Activated T-helper 1 cell treated with anti-CD3 and anti-CD28 coated beads, Interleukin-12 subunit alpha, Interleukin-12 subunit beta, Interleukin-2, Interleukin-4 antibody, amounts not matched to agents 30 ng/mL and 10 ng/mL and 1 ng/mL, durations not matched to agents 14 hours and 24 hours and 36 hours (primary cell): ENCODE measurements at places on chromosomes 3 and 15.

DNA sequence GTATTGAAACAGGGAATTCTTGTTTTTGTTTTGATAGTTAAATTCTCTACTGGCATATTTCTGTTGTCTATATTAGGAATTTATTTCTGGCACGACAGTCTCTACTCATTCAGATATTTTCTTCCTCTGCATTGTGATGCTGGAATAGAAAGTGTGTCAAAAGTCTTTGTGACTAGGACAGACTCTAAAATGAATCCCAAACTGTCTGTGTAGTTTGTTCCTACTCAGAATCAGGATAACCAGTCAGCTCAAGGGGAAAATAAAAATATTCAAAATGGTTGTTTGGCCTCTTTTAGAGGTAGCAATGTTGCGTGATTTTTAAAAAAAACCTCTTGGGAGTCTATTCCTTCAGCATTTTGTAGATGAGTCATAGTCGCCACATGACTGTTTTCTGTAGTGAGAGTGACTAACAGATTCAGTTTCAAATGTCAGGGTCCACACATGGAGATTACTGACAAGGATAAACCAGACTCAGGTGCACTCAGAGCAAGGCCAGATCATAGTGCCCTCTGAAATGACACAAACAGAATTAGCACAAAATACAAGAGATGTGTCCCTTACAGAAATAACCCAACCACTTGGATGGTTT, 13.1 kb downstream of the SLC7A14 start:
- no peak for DNase-seq

- no peak for DNase-seq
These were observed 171.8 kb downstream of the FEZF2 start for GRCh38 chr3:62201438-62202035.

DNA sequence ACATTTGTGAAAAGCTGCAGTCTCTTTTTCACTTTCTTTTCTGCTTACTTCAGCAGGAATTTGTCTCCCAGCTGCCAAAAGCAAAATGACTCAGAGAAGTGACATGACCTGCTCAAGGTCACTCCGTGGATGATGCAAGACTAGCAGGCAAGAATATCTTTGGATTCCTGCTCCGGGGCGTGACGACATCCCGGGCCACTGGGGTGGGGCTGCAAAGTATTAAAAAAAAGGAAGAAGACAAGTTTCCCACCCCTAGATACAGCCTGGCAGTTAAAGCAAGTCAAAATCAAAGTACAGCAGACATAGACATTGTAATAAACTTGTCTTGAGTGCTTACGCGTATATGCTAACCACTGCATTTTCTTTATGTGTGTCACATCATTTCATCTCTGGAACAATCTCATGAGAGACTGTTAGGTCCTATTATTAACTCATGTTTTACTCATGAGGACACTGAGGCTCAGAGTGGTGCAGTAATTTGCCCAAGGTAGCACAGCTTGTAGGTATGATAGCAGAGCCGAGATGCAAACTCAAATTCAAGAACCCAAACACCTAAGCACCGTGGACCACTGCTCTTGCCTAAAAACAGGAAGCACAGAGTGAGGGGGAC, 485.2 kb upstream of the PROK2 start:
- DNase-seq: no peak

DNA sequence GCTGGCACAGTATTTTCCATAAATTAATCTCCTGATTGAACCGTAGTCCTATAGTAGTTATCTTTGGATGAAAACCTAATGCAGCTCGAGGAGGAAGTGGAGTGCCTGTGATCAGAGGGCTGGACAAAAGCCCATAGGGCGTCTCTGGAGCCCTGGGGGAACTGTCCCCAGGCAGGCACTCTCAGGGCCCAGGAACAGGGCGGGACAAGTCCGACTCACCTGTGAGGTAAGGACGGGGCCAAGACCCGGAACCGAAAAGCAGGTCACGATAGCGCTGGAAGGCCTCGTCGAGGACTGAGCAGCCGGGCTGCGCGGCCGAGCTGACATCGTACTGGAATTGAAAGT, 341 bp downstream of the HEXA start:
- DNase-seq: no peak

DNA sequence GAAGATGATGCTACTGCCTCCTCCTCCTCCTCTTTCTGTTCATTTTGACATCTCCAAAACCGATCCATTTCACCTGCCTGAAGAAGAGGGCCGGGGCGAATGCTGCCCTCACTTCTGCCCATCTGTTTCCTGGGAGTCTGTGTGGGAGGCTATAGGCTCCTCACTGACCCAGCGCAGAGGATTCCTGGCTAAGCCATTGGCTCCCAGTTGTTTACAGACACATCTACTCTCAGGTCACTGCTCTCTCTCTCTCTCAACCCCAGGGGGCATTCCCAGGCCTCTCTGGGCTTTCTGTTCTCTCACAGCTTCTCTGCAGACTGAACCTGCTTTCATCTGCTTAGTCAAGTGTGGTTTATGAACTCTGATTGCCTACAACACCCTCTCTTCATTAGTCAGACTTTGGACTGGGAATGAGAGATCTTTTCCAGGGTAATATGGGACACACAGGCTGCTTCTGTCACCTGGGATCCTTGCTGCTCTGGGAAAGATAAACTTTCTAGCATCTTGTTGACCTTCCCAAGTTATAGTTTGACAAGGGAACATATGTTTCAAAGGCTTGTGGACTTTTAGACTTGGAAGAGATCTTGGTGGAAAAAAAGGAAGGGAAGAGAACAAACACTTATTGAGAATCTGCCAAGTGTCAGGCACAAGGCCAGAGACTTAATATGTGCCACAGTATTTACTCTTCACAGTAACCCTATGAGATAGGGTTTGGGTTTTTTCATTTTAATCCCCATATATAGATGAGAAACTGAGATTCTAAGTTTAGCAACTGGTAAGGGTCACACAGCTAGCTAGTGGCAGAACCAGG, 30.2 kb upstream of the USP3 start:
- DNase-seq: peak; percentile 52

GRCh38 chr3:169365993-169366915, 297.3 kb downstream of the MECOM start:
- no peak for DNase-seq

- peak; percentile 4 for DNase-seq
These were observed 11.5 kb downstream of the ITPR1 start for GRCh38 chr3:4504340-4505261.

GRCh38 chr3:29181149-29181780, 99.6 kb upstream of the RBMS3 start:
- DNase-seq: no peak

GRCh38 chr15:88954431-88955277, 41.5 kb upstream of the MFGE8 start:
- DNase-seq: no peak

GRCh38 chr3:142577696-142578328, 721 bp downstream of the ATR start:
- DNase-seq: no peak

DNA sequence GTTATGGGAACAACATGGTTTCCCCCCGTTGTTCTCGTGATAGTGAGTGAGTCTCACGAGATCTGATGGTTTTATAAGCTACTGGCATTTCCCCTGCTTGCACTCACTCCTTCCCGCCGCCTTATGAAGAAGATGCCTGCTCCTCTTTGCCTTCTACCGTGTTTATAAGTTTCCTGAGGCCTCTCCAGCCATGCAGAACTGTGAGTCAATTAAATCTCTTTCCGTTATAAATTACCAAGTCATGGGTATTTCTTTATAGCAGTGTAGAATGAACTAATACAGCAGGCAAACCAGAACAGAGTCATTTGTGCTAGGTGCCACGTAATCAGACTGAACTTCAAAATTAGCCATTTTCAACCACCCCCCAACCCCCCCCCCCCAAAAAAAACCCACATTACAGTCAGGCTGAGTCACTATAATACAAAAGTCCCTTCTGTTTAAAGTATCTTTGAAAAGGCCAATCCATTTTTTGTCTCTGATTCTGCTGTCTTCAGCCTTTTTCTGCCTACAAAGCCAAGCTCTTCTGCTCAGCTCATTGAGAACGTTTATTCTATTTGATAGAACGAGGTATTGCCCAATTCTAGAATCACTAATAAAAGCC, 4.1 kb downstream of the OR4F6 start:
- no peak for DNase-seq

- no peak for DNase-seq
These were observed 119.2 kb downstream of the SHQ1 start for GRCh38 chr3:72728958-72729467.

GRCh38 chr3:152841131-152841530, 6.2 kb downstream of the P2RY1 start:
- no peak for DNase-seq

DNA sequence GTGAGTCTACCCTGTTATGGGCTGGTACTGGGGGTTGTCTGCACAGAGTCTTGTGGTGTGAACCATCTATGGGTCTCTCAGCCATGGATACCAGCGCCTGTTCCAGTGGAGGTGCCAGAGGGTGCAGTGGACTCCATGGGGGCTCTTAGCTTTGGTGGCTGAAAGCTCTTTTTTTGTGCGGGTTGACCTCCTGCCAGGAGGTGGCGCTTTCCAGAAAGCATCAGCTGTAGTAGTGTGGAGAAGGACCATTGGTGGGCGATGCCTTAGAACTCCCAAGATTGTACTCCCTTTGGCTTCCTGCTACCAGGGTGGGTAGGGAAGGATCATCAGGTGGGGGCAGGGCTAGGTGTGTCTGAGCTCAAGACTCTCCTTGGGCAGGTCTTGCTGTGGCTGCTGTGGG, 602.6 kb downstream of the RSL24D1 start:
- no peak for DNase-seq

DNA sequence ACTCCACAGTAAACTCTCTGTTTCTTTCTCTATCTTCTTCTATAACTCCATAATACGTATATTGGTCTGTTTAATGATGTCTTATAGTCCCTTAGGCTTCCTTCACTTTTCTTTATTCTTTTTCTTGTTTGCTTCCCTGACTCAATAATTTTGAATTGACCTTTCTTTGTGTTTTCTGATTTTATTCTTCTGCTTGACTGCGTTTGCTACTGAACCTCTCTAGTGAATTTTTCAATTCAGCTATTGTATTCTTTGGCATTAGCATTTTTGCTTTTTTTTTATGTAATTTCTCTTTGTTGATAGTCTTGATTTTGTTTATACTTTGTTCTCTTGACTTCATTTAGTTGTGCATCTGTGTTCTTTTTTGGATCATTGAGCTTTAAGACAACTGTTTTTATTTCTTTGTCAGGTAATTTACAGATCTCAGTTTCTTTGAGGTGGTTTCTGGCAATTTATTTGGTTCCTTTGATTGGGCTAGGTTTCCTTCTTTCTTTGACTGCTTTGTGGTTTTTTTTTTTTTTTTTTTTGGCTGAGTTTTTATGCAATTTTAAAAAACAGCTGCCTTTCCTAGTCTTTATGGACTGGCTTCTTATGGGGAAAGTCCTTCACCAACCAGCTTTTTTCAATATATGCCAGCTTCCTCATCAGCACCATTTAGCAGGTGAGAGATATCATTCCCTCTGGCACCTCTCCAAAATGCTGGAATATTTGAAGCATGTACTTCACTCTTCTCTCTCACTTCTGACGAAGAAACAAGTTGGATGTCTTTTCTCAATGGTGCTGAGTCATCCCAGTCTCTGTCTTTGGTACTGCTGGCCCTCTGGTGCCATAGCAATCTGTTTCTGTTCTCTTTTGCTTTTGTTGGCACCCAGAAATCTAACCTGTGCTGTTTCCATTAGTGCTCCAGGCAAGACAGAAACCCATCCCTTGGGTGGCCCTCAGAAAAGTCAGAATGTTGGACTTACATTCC, 17.6 kb downstream of the RSRC1 start:
- no peak for DNase-seq

GRCh38 chr3:192935441-192935840, 17.8 kb upstream of the MB21D2 start:
- DNase-seq: no peak

DNA sequence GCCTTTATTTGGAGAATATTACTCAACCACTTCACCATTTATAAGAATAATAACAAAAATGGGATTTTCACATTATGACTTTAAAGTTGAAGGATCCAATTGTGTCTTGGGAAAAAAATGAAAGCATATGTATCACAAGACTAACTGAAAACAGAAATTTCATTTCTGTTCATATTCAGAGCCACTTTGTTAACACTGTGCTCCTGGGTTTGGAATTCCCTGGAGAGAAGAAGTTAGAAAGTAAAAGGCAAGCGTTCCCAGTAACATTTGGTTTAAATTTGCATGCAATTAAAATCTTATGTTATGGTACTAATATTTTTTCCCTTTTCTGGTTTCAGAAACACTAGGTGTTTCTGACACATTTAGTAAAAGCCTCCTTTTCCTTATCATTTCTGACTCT, 230.8 kb downstream of the RBMS3 start:
- DNase-seq: no peak

DNA sequence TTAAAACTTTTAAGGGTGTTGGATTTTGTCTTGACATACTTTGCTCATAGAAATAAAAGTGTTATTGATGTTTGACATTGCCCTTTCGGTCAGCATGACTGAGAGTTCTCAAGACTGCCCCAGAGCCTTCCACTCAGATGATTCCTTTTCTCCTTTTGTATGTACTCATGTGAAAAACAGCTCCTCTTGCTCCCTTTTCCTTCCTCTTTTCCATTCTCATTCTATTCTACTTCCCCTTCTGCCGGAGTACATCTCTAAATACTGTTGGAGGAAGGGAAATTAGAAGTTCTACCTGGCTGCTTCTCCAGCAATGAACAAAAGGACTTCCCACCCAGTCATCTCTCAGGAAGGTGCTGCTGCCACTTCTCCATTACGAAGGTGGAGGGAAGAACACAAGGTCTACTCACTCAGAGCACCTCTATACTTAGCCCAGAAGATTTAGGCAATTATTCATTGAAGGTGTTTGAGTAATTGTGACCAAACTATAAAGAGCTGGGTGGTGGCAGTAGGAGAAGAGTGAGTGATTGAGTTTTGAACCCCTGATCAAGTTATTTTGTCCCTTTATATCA, 163.8 kb upstream of the MBNL1 start:
- DNase-seq: no peak

DNA sequence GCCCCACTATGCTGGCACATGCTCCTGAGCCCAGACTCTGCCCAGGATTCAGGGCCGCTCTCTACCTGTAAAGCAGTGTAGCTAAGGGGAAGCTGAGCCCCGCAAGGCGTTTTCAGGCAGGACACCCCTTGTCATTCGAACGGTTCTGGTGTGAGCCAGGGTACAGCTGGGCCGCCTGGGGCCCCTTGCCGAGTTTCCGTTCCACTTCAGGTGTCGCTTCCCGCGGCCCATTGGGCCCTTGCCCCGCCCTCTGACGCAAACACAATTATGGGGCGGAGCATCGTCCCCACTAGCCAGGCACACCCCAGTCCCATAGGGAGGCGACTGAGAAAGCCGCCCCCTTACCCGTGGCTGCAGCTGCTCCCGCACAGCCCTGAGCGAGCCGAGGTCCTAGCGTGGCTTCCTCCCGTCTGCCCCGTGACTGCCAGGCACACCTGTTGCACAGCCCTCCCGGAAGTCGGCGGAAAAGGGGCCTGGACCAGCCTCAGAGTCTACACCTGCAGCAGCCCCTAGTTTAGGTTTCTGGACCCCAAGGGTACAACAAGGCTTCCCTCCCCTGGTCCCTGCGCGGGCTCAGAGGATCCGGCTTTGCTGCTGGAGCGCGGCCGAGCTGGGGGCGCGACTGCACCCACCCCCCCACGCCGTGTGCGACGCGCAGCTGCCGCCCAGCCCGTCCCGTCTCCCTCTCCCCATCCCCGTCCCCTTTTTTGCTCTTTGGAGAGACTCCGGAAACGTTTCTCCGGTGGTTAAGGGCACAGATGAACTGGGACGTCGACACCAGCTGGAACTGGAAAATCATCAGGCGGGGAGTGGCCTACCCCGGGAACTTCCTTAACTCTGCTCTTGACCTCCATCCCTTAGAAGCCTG, at the start of gene PLSCR2:
Gene PLSCR2 (minus strand): TSS at position 412 of the 868 bp plus-strand sequence. CDS start 9,657 bp downstream, outside the sequence.
- peak; percentile 54 for DNase-seq

- DNase-seq: no peak
These were observed 66.3 kb upstream of the ACAD9 start for GRCh38 chr3:128813097-128813496.
